Osteoblast (primary cell): ENCODE measurements at places on chromosomes 16 and 17. TPM values are rescaled to one million over a fixed set of nuclear protein-coding genes. Genes with fewer than 3 reads are reported as not detected.

The VWA3A gene
- under 0.01 and 0.36 TPM in 2 replicates for total RNA-seq

The ZSCAN10 gene
- total RNA-seq = not detected in 2 replicates

The SMG1 gene
- 99.6 and 101 TPM in 2 replicates for total RNA-seq

The OR2C1 gene
- total RNA-seq = 0.29 TPM in 1 of 2 replicates, not detected in the other

DNA sequence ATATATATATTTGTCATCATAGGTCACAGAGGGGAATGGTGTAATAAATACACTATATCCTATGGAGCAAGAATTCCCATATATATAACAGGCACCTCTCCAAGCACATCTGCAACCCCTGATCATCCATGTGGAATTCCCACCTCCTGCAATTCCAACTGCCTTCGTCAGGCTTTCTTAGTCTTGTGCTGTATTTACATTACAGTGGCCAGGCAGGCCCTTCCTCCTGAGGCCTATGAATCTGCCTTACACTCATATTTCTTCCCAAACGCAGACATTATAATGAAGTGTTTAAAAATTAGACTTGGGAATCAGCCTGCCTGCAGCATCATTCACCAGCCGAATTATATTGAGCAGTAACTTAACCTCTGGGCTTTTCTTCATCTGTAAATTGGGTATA, 19.3 kb upstream of the DNAH9 start:
- no peak for DNase-seq
- no peaks in the 10 kb centered on the region for H3K4me1 ChIP-seq

GRCh38 chr16:72434159-72434558, 262.2 kb upstream of the PMFBP1 start:
- no peak overlapping the region for H3K27ac ChIP-seq
- H3K4me3 ChIP-seq = no peak overlapping the region
- no peaks in the 10 kb centered on the region for H3K27me3 ChIP-seq
- no peak for DNase-seq

DNA sequence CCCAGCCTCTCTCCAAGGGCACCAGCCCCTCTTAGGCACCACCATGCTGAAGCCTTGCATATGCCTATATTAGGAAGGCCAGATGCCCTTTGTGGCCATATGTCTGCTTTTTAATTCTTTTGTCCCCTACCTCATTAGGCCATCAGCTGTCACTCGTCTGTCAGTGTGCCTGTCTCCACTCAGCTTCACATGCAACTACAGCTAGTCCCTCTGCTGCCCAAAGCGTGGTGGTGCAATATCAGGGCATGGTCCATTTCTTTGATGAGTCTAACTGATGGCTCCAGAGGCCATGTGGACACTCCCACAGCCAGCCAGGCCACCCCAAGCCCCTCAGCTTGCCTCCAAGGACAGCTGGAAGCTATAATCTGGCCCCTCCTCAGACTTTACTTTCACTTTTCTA, 36.3 kb downstream of the MYO18A start:
- H3K27me3 ChIP-seq = no peaks in the 10 kb centered on the region
- DNase-seq = peak; percentile 80
- no peaks in the 10 kb centered on the region for H3K36me3 ChIP-seq
- no peak overlapping the region for H3K4me3 ChIP-seq
- H3K4me1 ChIP-seq = peaks cover 41% of the 10 kb centered on the region
